ENCODE measurements at places on chromosomes 4 and X.

GRCh38 chrX:40488296-40488695, 92.5 kb upstream of the ATP6AP2 start:
- no peak for DNase-seq

DNA sequence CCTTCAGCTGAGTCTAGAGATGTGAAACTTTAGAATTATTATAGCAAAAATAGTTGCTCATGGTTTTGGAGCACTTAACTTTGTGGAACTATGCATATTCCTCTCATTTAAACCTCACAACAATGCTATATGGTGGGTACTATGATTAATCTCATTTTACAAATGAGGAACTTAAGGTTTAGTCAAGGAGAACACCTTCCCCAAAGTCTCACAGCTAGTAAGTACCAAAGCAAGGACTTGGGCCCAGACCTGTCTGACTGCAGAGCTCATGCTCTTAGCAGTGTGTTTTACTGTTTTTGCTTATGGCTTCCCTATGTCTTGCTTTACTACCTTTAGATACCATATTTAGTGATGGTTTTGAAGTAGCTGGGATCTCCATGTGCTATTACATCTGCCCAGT, 5.1 kb downstream of the UBE2A start:
- no peak for DNase-seq

- no peak for DNase-seq
Observed at GRCh38 chr4:161517941-161518340, 645.9 kb downstream of the FSTL5 start.

GRCh38 chrX:153397256-153397960, 3.7 kb downstream of the PNMA6E start:
- no peak for DNase-seq

DNA sequence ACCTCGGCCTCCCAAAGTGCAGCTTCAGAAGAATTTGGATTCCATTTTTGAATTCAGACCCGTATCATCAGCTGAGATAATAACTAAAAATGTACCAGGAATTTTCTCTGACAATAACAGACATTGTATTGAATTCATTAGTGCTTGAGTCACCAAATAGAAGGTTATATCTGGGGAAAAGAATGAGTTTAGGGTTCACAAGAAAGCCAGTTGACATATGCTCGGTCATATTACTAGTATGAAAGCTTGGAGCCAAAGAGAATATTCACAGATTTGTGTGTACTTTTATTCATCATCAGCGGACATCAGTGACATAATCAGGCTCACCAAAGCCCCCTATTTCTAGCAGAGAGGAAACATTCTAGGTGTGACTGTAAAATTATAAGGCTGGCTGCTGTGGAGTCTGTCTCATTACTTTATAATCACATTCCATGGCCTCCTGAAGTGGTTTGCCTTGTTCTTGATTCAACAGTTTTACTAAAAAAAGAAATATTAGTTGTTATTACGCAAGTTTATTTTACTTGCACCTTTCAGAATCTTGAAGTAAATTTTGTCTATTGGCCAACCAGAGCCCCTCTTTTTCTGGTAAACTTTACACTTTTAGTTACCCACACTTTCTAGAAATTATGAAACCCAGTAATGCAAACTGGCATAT, 14.6 kb upstream of the DCTD start:
- DNase-seq = no peak

DNA sequence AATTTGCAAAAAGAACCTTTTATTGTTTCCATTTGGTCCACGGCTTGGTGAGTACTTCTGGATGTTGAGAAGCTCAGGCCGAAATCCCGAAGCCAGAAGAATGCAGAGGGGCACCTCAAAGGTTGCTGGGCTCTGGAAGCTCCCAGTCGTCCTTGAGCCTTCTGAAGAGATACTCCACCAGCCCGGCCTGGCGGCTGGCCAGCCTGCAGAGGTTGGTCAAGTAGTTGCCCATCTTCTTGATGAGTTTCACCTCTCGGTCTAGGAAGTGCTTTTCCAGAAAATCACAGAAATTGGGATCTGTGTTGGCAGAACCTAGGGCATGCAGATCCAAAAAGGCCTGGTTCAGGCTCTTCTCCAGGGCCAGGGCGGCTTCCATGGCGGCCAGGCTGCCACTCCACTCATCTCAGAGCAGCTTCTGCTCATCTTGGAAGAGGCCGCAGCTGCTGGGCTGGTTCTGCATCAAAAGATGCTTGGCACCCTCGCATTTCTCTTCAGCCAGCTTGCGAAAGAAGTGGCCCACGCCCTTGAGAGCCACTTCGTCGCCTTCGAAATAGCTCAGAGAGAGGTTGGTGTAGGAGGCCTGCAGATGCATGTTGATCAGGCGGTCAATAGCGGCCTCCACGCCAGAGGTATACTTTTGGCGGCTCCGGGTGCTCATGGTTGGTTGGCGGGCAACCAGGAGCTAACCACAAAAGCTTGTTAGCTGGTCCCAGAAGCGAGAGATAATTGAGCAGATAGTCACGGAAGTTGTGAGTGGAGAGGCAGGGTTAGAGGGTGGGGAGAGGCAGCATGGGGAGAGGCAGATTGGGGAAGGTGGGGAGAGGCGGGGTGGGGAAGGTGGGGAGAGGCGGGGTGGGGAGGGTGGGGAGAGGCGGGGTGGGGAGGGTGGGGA, 76.5 kb upstream of the TSPAN7 start:
- DNase-seq = no peak

DNA sequence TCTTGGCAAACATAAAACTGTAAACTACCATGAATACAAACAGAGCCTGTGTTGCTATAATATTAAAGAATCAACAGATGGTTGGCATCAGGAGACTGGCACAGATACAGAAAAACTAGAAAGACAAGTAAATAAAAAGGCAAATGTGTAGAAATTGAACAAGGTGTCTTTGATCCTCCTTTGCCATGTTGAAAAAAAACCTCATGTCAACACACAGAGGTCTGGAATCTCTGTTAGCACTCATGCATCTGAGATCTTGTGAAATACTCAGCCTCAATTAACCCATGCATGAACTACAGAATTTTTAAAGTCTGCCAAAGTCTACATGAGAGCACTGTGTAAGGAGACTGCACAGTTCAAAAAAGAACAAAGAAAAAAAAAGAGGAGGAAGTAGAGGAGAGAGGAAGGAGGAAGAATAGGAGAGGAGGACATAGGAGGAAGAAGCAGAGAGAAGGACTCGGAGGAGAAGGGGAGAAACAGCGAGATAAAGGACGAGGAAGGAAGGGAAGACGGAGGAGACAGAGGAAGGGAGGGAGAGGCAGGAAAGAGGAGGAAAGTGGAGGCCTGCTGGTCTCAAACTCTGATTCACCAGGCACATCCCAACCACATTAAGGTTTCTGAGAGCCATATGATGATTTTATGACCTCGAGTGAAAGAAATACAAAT, 52.8 kb downstream of the PRDM5 start:
- DNase-seq = no peak

GRCh38 chrX:129754056-129755024, 15.6 kb downstream of the XPNPEP2 start:
- no peak for DNase-seq

- no peak for DNase-seq
Observed at GRCh38 chrX:134161162-134161561, 75.8 kb upstream of the CCDC160 start.

DNA sequence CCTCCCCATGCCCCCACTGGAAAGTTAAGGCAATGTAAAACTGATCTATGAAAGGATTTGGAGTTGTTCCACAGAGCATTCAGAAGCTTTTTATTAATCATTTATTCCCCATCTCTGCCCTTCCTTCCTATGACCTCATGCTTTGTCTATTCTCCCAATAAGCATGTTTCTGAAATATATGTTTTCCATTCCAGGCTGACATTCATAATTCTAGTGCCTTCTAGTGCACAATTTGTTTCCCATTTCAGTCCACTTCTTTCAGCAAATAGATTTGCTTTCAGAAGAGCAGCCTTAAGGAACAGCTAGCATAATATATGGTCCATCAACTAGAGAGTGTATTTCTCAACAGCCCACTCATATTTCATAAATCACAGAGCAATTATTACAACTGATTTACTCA, 77.1 kb upstream of the ATXN3L start:
- no peak for DNase-seq

GRCh38 chrX:140190441-140191108, 225.3 kb upstream of the CXorf66 start:
- DNase-seq = no peak

DNA sequence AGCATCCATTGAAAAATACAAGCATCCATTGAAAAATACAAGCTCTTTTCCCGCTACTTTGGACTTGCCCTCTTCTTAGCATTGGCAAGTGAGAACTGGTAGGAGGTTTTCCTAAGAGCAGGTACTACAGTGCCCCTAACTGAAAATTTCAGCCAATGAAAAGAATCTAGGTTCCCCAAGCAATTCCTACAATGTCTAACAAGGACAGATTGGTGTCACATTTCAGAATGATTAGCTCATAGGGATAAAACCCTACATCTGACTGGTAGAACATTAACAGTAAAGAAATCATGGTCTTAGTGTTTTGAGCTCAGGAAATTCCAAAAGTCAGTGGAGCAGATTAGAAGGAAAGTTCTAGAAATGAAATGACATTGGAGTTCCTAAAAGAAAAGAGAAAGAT, 68.6 kb upstream of the QRFPR start:
- no peak for DNase-seq

- DNase-seq = no peak
Observed at GRCh38 chrX:153763298-153763932, 634 bp upstream of the PLXNB3 start.

GRCh38 chr4:168604496-168605373, 107.9 kb downstream of the PALLD start:
- no peak for DNase-seq

GRCh38 chrX:74922922-74923543, 2.2 kb downstream of the NEXMIF start:
- DNase-seq = no peak

DNA sequence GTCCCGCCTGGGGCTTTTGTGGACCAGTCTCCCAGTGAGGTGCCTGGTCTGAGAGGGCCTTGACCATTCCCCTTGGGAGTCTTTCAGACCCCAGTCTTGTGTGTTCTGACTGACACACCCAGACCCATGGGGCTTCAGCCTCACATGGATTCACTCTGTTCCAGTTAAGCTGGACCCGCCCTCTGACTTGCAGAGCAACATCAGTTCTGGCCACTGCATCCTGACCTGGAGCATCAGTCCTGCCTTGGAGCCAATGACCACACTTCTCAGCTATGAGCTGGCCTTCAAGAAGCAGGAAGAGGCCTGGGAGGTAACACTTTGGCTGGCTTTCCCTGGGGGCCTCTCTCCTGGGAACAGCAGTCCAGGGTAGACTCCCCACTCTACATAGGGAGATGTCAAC, 6.8 kb downstream of the IL9R start:
- DNase-seq = no peak

GRCh38 chr4:145168581-145169187, 11.7 kb downstream of the OTUD4 start:
- DNase-seq = no peak

- DNase-seq = no peak
Observed at GRCh38 chr4:102761296-102761701, 531 bp upstream of the MANBA start.

Measured in immature natural killer cell (primary cell).